KBM-7 (cell line): ENCODE measurements at places on chromosomes 12 and 14.
A peak's percentile ranks its signal among the peaks of the same experiment; 100 is the strongest.

- DNase-seq, result no peak
These were observed at the start of gene DAO for GRCh38 chr12:108879615-108880254. Gene DAO (plus strand): TSS chr12:108880092. CDS start chr12:108885007, 4,915 bp downstream.

DNA sequence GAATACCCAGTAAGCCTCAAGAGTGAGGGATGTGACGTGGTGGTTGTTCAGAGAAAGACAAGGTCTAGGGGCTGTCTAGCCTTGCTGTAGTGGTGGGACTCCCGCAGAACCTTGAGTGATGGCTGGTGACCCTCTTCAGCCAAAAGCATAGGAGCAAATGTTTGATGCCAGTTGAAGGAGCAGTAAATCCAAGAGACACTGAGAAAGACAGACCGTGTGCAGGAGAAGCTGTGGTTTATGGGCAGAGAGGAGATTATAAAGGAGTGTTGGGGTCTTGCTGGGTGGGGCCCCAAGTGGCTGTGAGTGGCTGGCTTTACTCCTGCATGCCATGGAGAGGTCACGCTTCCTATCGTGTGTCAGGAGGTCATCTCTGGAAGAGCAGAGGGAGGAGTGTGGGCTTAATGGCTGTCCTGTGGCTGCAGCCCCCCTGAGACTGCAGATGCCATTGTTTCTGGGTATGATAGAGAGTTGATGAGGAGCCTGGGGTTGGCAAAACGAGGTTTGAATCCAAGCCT is 152.0 kb upstream of the CCND2 start:
- DNase-seq, result no peak

DNA sequence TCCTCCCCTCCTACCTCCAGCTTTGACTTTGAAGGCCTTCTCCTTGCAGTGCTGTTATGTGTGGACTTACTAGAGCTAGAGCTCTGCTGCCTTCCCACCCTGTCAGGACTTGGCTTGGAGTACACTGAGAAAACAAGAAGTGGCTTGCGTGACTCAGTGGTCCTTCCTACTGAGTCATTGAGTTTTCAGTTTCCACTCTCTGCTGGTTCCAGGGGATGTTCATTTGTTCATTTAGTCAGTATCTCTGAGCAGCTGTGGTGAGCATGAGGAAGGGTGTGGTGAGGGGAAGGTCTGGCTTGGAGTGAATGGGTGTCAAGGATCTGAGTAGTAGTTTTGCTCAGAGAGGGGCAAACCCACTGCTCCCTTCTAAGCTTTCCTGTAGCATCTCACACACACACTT is 17.2 kb upstream of the ELK3 start:
- DNase-seq, result peak; percentile 59

DNA sequence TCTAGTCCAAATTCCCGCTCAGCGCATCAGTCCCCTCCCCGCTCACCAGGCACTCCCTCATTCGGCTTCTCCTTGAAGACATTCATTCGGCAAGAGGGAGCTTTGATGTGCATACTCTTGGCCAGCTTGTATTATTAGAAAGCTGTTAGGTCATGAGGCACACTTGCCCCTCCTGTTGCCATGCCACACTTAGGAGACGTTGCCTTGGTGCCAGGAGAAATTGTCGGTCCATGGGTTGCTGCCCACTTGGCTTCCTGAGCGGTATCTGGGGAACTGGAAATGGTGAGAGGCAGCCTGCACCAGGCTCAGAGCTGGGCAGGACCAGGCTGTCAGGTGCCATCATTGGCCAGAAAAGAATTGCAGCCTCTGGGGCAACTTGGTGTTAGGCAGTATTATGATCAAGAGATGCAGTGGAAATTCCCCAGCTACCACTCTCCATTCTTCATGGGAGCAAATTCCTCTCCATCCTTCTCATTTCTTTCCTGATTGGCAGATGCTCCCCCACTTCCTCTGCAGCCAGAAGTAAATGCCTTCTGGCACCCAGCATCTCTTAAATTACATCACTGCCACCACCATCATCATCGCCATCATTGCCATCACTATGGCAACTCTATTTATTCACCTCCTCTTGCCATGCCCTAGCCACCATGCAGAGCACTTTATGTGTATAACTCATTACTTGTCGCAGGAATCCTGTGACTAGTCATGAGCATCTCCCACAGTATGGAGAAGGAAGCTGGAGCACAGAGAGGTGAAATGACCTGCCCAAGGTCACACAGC is 12.4 kb downstream of the CABP1 start:
- no peak for DNase-seq

DNA sequence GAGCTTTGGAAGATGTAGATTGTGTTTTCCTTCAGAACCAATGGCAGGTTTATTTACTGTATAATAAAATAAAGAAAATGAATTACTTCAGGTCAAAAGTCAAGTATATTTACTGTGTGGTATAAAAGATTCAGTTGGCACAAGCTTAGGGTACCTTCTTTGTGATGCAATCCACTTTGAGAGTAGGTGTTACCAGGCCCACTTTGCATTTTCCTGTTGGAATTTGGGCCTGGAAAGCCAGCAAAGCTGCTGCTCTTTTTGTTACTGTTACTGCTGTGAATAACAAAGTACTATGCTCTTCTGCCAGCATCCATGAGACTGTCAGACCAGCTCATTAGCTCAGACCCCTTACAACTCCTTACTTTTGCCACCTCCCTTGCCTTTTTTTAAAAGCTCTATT is 649.0 kb upstream of the SEL1L start:
- DNase-seq, result no peak

GRCh38 chr12:47942614-47943225 is 20.7 kb upstream of the TMEM106C start:
- no peak for DNase-seq

- no peak for DNase-seq
These were observed 235.3 kb downstream of the CCDC91 start for GRCh38 chr12:28425526-28425925.

GRCh38 chr12:119115296-119115905 is 63.3 kb upstream of the HSPB8 start:
- peak; percentile 47 for DNase-seq

- DNase-seq, result no peak
These were observed 16.2 kb downstream of the ABCB9 start for GRCh38 chr12:122949816-122950675.

- no peak for DNase-seq
These were observed 16.1 kb downstream of the GPR68 start for GRCh38 chr14:91228112-91229004.

DNA sequence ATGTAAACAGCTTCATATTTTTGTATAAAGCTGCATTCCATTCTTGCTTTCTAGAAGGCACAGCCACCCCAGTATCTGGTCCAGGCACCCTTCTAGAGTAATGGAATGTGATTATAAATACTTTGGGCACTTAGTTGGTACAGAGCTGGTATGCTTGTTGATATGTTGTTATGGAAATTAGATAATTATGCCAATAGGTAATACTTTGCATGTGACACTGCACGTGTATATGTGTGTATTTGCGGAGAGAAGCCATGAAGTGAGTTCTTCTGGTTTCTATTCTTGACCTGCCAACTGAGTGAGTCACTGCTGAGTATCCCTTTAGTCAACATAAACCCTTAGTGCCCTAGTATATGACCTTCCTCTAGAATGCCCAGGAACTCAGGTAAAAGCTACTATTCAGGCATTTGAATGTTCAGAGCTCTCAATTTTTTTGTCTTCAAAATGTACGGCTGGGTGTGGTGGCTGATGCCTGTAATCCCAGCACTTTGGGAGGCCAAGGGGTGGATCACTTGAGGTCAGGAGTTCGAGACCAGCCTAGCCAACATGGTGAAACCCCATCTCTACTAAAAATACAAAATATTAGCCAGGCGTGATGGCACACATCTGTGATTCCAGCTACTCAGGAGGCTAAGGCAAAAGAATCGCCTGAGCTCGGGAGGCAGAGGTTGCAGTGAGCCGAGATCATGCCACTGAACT is 6.2 kb upstream of the TCP11L2 start:
- no peak for DNase-seq

- DNase-seq, result no peak
These were observed 46.7 kb upstream of the ATP23 start for GRCh38 chr12:57894399-57895292.

GRCh38 chr12:4856596-4856995 is 53.1 kb upstream of the KCNA1 start:
- no peak for DNase-seq

DNA sequence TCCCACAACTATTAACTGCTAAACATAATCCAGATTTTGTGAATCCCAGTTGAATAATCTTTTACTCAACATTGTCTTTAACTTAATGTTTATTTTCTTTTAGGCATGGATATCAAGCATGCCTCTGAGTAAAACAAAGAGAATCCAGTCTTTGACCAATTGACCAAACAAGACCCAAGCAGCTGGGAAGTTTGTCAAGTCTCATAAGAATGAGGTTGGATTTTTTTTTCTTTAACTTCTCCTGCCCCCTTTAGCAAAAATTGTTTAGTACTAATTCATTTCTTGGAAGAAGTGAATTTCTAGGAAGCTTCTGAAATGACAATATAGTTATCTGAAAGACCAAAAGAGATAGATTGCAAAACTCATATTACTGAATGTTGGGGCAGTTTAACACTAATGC is 89.9 kb downstream of the OTOGL start:
- DNase-seq, result no peak

DNA sequence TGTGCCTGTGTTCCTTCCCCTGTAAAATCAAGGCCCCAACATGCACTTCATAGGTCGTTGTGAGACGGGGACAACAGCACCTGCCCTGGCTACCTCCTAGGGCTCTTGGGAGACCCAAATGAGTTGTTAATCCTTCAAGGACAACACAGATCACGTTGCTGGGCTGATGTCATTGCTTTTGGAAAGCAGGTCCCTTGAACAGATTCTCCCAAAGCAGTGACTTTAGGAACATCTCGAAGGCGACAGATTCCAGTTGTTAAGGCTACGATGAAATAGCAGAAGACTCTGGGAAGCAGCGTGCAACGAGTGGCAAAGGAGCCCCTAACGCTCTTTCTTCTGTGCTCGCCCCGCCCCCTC is 26.2 kb upstream of the MAP1LC3B2 start:
- DNase-seq, result peak; percentile 56
